ENCODE measurements at places on chromosomes 16 and 17. TPM values are rescaled to one million over a fixed set of nuclear protein-coding genes. Genes with fewer than 3 reads are reported as not detected.

Gene STX1B
- 1.0 TPM for polyA plus RNA-seq

Gene KRT27
- 1.3 TPM for polyA plus RNA-seq

Gene KIF18B
- 2.4 TPM for polyA plus RNA-seq

Gene PITPNM3
- polyA plus RNA-seq: 0.52 TPM

Gene NPW
- 1.2 TPM for polyA plus RNA-seq

Gene SUPT6H
- 27.0 TPM for polyA plus RNA-seq

Measured in thymus (tissue), 14 donors.